ENCODE measurements at places on chromosomes 11 and 22. TPM values are rescaled to one million over a fixed set of nuclear protein-coding genes. Genes with fewer than 3 reads are reported as not detected.

GRCh38 chr11:1924646-1925372 is 5.3 kb downstream of the TNNT3 start:
- no peak for DNase-seq

PIWIL4 gene
- total RNA-seq: 0.16 TPM

DNA sequence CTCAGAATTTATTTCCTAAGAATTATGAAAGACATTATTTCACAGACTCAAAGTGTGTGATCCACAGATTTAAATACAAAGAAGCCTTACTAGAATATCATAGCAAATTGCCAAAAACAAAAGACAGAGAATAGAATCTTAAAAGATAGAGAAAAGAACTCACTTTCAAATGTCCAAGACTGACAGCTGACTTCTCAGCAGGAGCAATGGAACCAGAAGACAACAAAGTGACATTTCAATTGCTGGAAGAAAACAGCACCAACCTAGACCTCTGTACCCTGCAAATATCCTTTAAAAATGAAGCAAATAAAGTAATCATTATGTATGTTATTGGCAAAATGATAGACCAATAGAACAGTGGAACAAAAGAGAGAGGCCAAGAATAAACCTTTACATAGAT is 109.2 kb downstream of the TTC17 start:
- DNase-seq: no peak

POU2AF3 gene
- not detected for total RNA-seq

- no peak for DNase-seq
Measured at GRCh38 chr11:79461144-79461543, 20.3 kb upstream of the TENM4 start.

DNA sequence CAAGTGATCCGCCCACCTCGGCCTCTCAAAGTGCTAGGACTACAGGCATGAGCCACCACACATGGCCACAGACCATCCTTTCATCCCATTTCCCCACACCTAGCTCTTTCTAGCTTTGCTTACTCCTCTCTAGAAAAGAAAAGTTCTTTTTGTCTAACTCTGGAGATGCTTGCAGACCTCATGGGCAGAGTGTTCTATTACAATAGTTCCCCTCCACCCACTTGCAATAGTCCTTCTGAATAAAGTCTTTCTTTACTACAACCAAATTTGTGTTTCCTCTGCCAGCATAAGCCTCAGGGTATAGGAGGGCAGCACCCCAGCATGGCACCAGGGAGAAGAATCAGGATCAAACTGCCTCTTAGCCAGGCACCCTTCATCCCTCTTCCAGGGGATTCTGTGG is 18.8 kb upstream of the RTL6 start:
- no peak for DNase-seq

SLC16A8 gene
- total RNA-seq: not detected

DNA sequence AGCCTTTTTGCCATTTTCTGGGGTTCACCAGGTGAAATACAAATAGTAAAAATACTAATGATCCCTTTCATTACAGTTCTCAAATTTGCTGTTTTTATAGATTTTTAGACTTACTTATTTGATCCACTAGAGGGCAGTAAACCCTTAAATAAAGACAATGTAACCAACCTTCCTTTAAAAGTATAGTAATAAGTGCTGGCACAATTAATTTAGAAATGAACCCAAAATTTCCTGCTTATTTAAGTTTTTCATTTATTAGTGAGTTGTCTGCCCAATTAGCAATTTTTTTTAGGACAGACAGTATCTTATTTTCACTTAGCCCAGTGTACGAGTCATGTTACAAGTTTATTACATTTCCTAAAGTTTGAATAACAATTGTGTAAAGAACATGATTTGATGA is 4.7 kb downstream of the DDIAS start:
- no peak for DNase-seq

DNA sequence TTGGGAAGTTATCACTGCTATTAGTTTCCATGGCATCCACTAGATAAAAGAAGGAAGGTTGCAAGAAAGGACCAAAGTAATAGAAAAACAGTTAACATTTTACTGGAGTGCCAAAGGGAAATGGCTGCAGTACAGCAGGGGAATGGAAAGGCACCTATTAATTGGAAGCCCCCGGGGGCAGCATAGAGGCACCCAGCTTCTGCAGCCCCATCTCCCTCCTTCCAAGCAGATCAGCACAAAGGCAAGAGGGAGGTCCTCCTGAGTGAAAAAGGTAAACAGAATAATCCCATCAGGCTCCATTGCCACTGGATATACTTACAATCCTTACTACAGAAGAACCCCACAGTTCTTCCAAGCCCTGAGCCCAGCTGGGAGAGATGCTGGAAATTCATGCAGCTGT is 887.1 kb downstream of the DLG2 start:
- DNase-seq: no peak

DNA sequence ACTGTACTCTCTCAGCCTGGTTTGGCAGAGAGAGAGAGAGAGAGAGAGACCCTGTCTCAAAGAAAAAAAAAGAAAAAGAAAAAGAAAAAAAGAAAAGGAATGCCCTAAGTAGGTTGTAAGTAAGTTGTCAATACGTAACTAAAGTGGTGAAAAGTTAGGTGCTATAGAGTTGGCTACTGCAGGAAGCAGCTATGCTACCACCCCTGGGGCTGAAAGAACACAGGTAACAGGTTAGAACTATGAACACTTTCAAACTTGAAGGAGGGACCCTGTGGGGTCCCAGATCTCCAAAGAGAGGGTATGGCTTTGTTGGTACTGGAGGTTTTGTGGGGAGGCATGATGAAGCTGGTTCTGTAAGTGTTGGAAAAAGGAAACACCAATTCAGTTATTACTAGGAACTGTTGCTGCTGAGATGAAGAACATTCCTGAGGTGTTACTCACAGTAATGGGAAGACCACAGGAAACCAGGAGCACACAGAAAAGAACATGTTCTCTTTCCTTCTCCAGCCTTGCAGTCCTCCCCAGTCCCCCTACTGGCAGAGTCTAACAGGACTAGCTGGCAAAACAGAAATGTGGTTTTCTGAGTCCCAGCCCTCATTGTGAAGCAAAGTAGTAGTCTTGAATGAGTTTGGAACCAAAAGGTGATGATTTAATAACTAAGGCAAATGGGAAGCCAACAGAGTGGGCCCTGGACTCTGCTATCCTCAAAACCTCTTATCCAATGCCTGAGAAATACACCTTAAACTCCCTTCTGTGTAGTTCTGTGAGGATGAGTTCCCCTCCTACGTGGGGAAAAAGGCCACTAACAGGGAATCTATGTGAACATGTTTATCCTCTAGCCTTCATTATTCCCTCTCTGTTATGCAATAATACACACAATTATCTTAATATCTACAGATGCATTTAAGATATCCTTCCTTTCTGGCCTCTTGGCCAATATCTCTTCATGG is 427.0 kb upstream of the DDI1 start:
- DNase-seq: no peak

CDC42BPG gene
- total RNA-seq: 0.46 TPM

- DNase-seq: no peak
Measured at GRCh38 chr22:44340271-44341239, 27.8 kb upstream of the SHISAL1 start.

GRCh38 chr11:12417691-12418611 is 40.6 kb downstream of the PARVA start:
- DNase-seq: no peak

Measured in activated naive CD8-positive, alpha-beta T cell treated with anti-CD3 and anti-CD28 coated beads for 36 hours (primary cell).